ENCODE measurements at places on chromosomes 7 and 10.

DNA sequence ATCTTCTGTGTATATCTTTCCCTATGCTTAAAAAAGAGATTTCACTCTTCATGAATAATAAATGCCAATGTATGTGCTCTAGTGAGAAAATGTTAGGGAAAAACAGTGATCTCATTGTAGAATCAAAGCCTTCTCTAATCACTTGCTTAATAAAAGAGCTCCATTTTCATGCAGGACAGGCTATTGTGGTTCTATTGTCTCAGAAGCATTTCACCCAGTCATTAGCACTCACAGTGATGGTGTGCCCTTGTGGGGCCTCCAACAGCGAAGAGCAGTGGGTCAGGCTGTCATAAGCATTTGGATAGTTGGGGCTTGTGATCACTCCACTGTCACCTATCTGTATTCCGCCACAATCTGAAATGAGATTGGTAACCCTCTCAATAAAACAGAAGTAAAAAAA is 83.9 kb upstream of the RSU1 start:
- DNase-seq = no peak

DNA sequence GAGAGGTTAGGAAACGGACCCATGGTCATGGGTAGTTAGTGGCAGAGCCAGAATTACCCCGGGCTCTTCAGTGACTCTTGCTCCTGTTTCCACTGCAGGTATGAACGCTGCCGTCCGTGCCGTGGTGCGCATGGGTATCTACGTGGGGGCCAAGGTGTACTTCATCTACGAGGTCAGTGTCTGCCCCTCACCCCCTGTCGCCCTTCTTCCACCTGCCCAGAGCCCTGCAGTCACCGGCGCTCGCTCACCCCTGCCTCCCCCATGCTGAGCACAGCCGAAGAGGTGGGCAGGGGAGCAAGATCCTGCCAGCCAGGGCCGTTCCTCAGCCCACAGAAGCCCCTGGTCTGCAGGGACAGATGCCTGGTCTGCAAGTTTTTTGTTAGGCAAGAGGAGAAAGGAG is 14.9 kb downstream of the PFKP start:
- DNase-seq = no peak

- DNase-seq = no peak
These were observed 16.8 kb upstream of the MYPN start for GRCh38 chr10:68092512-68092911.

- DNase-seq = no peak
These were observed 669.2 kb downstream of the PCDH15 start for GRCh38 chr10:54131833-54132232.

- no peak for DNase-seq
These were observed 148.0 kb upstream of the SH2B2 start for GRCh38 chr7:102138676-102139075.

DNA sequence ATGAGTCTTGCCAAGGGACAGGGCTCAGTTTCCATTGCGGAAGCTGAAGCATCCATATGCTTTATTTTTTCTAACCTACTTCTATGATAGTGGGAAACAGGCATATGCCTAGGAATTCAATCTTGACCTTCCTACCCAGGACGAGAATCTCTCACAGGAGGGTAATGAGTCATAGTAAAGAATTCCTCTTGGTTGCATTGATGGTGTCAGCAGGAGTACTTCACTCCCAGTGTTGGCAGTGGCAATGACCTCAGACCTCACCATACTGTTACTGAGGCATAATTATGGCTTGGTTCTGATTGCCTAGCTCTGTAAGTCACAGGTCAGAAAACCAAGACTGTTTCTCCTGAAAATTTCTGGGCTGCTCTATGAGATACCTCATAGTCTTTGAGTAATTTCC is 552.9 kb downstream of the ARL4A start:
- DNase-seq = no peak

DNA sequence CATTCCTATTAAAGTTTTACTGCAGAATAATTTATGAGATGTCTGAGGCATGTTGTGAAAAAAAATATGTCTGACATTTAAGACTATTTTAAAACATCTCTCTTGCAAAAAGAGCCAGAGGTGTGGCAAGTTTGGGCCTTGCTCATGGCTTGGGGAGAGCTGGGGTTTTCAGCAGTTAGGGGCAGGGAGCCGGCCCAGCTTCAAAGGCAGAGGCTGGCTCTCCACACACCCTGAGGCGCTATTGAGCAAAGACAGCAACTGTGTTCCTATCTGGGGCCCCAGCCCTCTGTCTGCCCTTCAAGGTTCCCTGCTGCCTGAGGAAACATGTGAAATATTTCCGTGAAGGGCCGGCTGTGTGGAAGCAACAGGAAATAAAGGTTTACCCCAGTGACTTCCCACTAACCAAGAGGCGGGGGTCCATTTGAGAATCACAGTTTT is 94.0 kb downstream of the SORBS1 start:
- DNase-seq = no peak

GRCh38 chr7:1447551-1448244 is 11.6 kb downstream of the MICALL2 start:
- no peak for DNase-seq

Measured in activated T-helper 1 cell treated with Interleukin-2 at 50 U/mL for 16 hours (primary cell).